ENCODE measurements at places on chromosomes 11 and 22. TPM values are rescaled to one million over a fixed set of nuclear protein-coding genes. Genes with fewer than 3 reads are reported as not detected.

Gene ROBO3
- 8.0 TPM for total RNA-seq

Gene ARL2
- total RNA-seq: 193 TPM

Gene PRR5L
- 8.9 TPM for total RNA-seq

Gene DAGLA
- 1.3 TPM for total RNA-seq

Gene MUC2
- total RNA-seq: not detected

Gene PDGFB
- 8.0 TPM for total RNA-seq

Gene ADM2
- total RNA-seq: 12.8 TPM

Gene SLC22A12
- total RNA-seq: not detected

Gene TSPAN32
- not detected for total RNA-seq

Gene CBLIF
- not detected for total RNA-seq

GRCh38 chr22:44760476-44760875 is 8.1 kb downstream of the ARHGAP8 start:
- no peak for DNase-seq
- H3K27me3 ChIP-seq: no peaks in the 10 kb centered on the region
- no peak overlapping the region for H3K4me3 ChIP-seq
- no peaks in the 10 kb centered on the region for H3K36me3 ChIP-seq
- H3K27ac ChIP-seq: no peak overlapping the region

GRCh38 chr11:2151500-2152257 is 9.3 kb downstream of the INS start:
- H3K27me3 ChIP-seq: peaks cover 23% of the 10 kb centered on the region
- no peak overlapping the region for H3K27ac ChIP-seq
- H3K36me3 ChIP-seq: no peaks in the 10 kb centered on the region
- H3K4me1 ChIP-seq: no peaks in the 10 kb centered on the region
- peak; percentile 92 for DNase-seq

GRCh38 chr22:49331878-49332277 is 495.8 kb downstream of the BRD1 start:
- H3K4me3 ChIP-seq: no peak overlapping the region
- no peak overlapping the region for H3K27ac ChIP-seq
- H3K4me1 ChIP-seq: no peaks in the 10 kb centered on the region
- no peaks in the 10 kb centered on the region for H3K36me3 ChIP-seq
- DNase-seq: no peak
- H3K27me3 ChIP-seq: no peaks in the 10 kb centered on the region

GRCh38 chr22:28799606-28800307 is 612 bp downstream of the XBP1 start:
- H3K27ac ChIP-seq: peak overlapping the region; percentile 93
- H3K27me3 ChIP-seq: no peaks in the 10 kb centered on the region
- H3K4me1 ChIP-seq: peaks cover 10% of the 10 kb centered on the region
- DNase-seq: peak; percentile 60
- H3K36me3 ChIP-seq: peaks cover 44% of the 10 kb centered on the region
- peak overlapping the region; percentile 100 for H3K4me3 ChIP-seq

GRCh38 chr11:112558691-112559090 is 298.0 kb upstream of the PLET1 start:
- no peaks in the 10 kb centered on the region for H3K4me1 ChIP-seq
- no peaks in the 10 kb centered on the region for H3K27me3 ChIP-seq
- H3K27ac ChIP-seq: no peak overlapping the region
- no peaks in the 10 kb centered on the region for H3K36me3 ChIP-seq

- H3K27me3 ChIP-seq: no peaks in the 10 kb centered on the region
- peaks cover 15% of the 10 kb centered on the region for H3K4me1 ChIP-seq
- no peak overlapping the region for H3K27ac ChIP-seq
- H3K36me3 ChIP-seq: no peaks in the 10 kb centered on the region
- no peak overlapping the region for H3K4me3 ChIP-seq
Measured at GRCh38 chr11:64694821-64695365, 28.1 kb downstream of the NRXN2 start.

DNA sequence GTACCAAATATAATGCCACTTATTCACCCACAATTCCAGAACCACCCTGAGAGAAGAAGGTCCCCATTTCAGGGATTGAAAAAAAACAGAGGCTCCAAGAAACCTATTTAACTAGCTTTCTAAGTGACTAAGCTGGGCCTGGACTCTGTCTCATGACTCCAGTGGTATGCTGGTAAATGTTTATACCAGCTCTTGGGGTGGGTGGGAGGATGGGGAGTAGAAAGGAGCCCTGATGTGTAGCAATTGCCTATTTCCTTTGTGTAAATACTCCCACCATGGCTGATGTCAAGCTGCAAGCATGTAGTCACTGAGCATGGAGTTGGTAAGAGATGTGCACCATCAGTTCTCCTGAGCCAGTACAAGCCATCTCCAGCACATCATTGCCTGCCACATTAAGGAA is 2.8 kb downstream of the PRG3 start:
- no peaks in the 10 kb centered on the region for H3K27me3 ChIP-seq
- no peak for DNase-seq
- H3K27ac ChIP-seq: no peak overlapping the region
- no peak overlapping the region for H3K4me3 ChIP-seq
- no peaks in the 10 kb centered on the region for H3K36me3 ChIP-seq

DNA sequence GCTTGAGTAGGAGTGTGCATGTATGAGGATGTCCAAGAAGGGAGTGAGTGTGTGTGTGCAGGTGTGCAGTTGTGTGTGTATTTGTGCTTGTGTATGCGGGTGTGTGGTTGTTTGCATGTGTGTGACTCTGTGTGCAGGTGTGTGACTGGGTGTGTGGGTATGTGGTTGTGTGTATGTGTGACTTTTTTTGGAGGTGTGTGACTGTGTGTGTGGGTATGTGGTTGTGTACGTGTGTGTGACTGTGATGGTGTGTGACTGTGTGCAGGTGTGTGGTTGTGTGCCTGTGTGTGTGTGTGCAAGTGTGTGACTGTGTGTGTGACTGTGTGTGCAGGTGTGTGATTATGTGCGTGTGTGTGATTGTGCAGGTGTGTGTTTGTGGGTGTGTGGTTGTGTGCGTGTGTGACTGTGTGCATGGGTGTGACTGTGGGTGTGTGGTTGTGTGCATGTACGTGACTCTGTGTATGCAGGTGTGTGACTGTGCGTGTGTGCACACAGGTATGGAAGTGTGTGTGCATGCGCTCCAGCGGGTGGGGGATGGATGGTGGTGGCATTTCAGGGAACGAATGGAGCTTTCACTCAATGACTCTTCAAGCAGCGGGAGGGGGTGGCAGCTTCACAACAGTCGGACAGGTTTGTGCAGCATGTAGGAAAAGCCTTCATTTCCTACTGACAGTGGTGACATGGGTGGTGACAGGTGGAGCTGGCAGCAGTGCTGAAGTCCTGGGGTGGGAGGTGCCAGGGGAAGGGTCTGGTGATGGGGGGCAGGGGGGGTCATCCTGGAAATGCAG is 47.6 kb downstream of the CACNA1I start:
- H3K4me3 ChIP-seq: no peak overlapping the region
- H3K36me3 ChIP-seq: no peaks in the 10 kb centered on the region
- no peak overlapping the region for H3K27ac ChIP-seq
- H3K4me1 ChIP-seq: no peaks in the 10 kb centered on the region

- no peaks in the 10 kb centered on the region for H3K4me1 ChIP-seq
- no peak overlapping the region for H3K27ac ChIP-seq
- DNase-seq: no peak
- H3K27me3 ChIP-seq: no peaks in the 10 kb centered on the region
- no peaks in the 10 kb centered on the region for H3K36me3 ChIP-seq
- H3K4me3 ChIP-seq: no peak overlapping the region
Measured at GRCh38 chr22:37157516-37158285, 8.0 kb upstream of the IL2RB start.

- H3K27me3 ChIP-seq: peaks cover 5% of the 10 kb centered on the region
- no peaks in the 10 kb centered on the region for H3K4me1 ChIP-seq
- no peaks in the 10 kb centered on the region for H3K36me3 ChIP-seq
- DNase-seq: no peak
- no peak overlapping the region for H3K4me3 ChIP-seq
Measured at GRCh38 chr11:76164081-76164480, 42.2 kb downstream of the WNT11 start.

- DNase-seq: no peak
- H3K4me1 ChIP-seq: peaks cover 40% of the 10 kb centered on the region
- H3K4me3 ChIP-seq: no peak overlapping the region
- no peak overlapping the region for H3K27ac ChIP-seq
- H3K27me3 ChIP-seq: peaks cover 20% of the 10 kb centered on the region
Measured at GRCh38 chr11:20367313-20367948, 3.9 kb downstream of the HTATIP2 start.

- no peaks in the 10 kb centered on the region for H3K36me3 ChIP-seq
- no peaks in the 10 kb centered on the region for H3K4me1 ChIP-seq
- no peak overlapping the region for H3K4me3 ChIP-seq
- H3K27ac ChIP-seq: no peak overlapping the region
- no peak for DNase-seq
Measured at GRCh38 chr11:34349882-34350281, 7.9 kb downstream of the ABTB2 start.

DNA sequence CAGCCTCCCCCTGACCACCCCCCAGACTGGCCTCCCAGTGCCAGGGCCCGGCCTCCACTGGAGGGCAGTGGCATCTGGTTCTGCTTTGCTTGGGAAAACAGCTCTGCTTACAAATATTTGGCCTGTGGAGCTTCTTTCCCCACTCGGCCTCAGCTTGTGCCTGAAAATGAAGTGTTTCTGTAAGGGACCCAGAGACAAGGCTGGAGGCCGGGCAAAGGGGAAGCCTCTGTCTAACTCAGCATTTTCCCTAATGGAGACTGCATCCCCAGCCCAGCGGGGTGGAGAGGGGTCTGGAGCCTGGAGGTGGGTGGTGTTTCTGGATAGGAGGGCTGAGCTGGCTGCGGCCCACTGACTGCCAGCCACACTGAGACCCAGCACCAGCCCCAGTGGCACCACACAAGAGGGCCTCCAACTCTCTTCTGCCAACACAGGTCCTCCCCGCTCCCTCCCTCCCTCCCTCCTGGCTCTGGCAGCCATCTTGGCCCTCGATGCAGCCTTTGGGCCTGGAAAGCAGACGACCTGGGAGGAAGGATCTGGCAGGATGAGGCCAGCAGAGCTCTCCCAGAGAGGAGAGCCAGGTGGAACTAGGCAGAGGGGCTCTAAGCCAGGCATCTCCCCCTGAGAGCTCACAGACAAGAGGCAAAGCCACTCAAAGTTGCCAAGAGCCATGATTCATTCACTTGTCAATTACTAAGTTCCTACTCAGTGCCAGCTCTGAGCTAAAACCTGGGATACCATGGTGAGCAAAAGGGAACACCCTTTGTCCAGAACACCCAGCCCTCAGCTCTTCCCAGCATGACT is 77.1 kb upstream of the CD82 start:
- no peaks in the 10 kb centered on the region for H3K4me1 ChIP-seq
- H3K27me3 ChIP-seq: no peaks in the 10 kb centered on the region
- DNase-seq: no peak
- H3K36me3 ChIP-seq: no peaks in the 10 kb centered on the region
- H3K4me3 ChIP-seq: no peak overlapping the region

DNA sequence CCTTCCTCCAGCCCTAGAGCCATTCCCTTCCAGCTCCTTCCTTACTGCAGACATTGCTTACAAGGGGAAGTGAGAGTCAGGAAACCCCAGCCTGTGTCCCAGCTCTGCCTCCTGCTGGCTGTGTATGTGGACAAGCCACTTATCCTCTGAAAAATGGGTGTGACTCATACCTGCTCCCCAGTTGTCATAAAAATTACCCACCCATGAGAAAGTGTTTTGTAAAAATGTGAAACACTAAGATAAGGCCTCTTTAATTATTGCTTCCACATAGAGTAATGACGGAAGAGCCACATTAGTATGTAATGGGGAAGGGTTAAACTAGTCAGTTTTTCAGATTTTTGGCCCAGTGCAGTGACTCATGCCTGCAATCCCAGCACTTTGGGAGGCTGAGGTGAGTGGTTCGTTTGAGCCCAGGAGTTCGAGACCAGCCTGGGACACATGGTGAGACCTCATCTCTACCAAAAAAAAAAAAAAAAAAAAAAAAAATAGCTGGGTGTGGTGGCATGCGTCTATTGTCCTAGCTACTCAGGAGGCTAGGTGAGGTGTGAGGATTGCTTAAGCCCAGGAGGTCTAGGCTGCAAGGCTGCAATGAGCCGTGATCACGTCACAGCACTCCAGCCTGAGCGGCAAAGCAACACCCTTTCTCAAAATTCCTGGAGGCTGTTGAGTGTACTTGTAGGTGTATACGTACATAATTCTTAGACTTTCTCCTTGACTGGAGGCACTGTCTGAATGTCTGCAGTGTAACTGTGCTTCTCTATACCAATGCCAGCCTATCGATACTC is 84.9 kb downstream of the CTTN start:
- DNase-seq: peak; percentile 43
- no peaks in the 10 kb centered on the region for H3K36me3 ChIP-seq
- no peaks in the 10 kb centered on the region for H3K27me3 ChIP-seq
- no peak overlapping the region for H3K4me3 ChIP-seq
- H3K27ac ChIP-seq: no peak overlapping the region
- H3K4me1 ChIP-seq: no peaks in the 10 kb centered on the region

- H3K4me1 ChIP-seq: no peaks in the 10 kb centered on the region
- H3K36me3 ChIP-seq: peaks cover 6% of the 10 kb centered on the region
- H3K4me3 ChIP-seq: peak overlapping the region; percentile 68
Measured at GRCh38 chr22:42080287-42080686, 787 bp downstream of the SMDT1 start.

DNA sequence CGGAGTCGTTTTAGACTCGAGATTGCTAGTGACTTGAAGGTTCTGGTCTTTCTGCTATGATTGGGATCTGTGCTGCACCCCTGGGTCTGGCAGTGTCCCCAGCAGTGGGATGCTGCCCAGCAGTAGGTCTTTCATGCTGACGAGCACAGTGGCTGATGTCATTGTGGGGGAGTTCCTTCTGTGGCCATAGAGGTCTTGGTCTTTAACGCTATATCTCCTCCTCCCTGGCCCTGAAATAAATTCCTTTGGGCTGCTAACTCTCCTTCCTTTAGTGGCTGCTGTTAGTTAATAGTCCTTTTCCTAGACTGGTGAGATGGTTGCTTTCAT is 136.3 kb downstream of the TEAD1 start:
- H3K36me3 ChIP-seq: no peaks in the 10 kb centered on the region
- DNase-seq: no peak
- H3K27ac ChIP-seq: no peak overlapping the region
- no peak overlapping the region for H3K4me3 ChIP-seq

DNA sequence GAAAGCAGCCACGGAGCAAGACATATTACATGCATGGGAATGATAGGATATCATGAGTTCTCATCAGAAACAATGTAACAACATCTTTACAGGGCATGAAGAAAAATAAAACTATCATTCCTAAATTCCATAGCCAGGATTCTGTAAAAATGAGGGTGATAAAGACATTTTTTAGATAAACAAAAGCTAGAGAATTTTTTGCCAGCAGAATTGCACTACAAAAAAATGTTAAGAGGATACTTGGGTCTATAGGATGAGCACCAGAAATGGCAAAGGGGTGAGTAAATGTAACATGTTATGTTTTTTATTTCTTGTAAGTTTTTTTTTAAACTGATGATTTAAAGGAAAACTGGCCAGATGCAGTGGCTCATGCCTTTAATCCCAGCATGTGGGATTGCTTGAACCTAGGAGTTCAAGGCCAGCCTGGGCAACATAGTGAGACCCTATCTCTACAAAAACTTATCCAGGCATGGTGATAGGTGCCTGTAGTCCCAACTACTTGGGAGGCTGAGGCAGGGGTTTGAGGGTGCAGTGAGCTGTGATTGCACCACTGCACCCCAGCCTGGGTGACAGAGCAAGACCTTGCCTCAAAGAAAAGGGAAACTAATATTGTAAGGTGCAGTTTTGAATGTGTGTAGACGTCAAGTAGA is 33.2 kb downstream of the TBX1 start:
- H3K4me1 ChIP-seq: no peaks in the 10 kb centered on the region
- H3K36me3 ChIP-seq: no peaks in the 10 kb centered on the region
- no peak overlapping the region for H3K27ac ChIP-seq
- H3K4me3 ChIP-seq: no peak overlapping the region

GRCh38 chr11:61163714-61164605 is 2.7 kb upstream of the VPS37C start:
- peaks cover 9% of the 10 kb centered on the region for H3K4me1 ChIP-seq
- H3K36me3 ChIP-seq: no peaks in the 10 kb centered on the region
- no peak for DNase-seq
- H3K27ac ChIP-seq: no peak overlapping the region
- no peaks in the 10 kb centered on the region for H3K27me3 ChIP-seq
- no peak overlapping the region for H3K4me3 ChIP-seq
